Suppressor macrophage treated with lipopolysaccharide for 4 hours (primary cell): ENCODE measurements at places on chromosomes 12 and 14.

- DNase-seq: no peak
Measured at GRCh38 chr12:107560165-107560898, 125.3 kb upstream of the PWP1 start.

DNA sequence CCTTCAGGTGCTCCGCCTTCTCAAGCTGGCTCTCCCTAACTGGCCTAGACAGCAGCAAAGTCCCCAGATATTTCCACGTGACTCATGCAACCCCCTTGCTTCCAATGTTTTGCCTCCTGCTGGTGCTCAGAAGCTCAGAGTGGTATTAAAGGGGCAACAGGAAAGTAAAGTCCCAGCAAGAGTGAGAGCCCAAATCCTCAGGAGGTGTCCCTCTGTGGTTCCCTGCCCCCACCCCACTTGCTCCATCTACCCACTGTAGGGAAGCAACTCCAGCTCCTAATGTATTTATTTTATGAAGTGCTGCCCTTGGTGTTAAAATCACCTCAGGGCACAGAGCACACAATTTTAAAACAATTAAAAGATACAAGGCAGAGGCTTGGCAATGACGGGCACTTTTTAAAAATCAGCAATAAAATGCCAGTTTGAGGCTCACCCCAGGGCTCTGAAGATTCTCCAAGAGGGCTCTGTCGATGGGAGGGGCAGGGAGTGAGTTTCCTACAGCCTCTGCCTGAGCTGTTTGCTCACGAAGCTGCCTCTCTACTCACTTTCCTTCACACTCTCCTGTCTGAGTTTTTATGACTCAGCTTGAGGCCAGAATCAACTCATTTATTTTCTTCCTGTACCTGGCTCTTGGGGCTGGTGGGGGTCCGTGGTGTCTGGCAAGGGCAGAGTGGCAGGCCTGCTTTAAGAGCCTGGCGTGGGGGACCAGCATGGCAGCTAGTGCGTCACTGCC, 81.9 kb upstream of the MAX start:
- DNase-seq: no peak

DNA sequence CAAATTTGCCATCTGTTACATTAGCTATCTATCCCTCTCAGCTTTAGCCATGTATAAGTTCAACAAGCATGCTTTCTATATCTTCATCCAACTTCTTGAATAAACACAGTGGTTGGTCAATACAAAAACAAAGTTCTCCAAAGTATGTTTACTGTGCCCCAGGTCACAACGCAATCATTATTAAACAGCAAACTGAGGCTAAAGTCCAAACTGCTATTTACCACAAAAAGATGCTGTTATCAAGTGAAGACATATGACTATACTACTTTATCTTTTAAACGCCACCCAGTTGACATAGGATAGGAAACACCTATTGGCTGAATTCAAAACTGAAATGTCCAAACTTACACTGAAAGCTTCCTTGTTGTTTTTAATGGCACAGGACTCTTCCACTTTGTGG, 11.7 kb downstream of the ZCCHC8 start:
- no peak for DNase-seq

GRCh38 chr12:70571705-70572268, 65.4 kb downstream of the PTPRB start:
- DNase-seq: no peak

DNA sequence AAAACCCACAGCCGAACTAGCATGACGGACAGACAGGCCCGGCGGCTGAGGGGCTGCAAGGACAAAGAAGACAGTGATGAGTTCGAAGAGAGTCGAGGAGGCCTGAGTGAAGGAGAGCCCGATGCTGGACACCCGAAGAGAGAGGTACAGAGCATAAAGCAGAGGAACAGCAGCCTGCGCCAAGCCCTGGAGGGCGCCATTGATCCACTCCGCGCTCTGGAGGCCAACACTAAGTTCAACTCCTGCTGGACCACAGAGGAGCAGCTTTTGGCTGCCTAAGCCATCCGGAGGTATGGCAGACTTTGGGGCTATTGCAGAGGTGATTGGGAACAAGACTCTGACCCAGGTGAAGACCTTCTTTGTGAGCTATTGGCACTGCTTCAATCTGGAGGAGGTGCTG, 7.8 kb upstream of the PLXNC1 start:
- DNase-seq: no peak

GRCh38 chr12:65845751-65846537, 21.7 kb downstream of the HMGA2 start:
- DNase-seq: no peak

- no peak for DNase-seq
Measured at GRCh38 chr14:31657917-31658316, 96.7 kb downstream of the NUBPL start.

DNA sequence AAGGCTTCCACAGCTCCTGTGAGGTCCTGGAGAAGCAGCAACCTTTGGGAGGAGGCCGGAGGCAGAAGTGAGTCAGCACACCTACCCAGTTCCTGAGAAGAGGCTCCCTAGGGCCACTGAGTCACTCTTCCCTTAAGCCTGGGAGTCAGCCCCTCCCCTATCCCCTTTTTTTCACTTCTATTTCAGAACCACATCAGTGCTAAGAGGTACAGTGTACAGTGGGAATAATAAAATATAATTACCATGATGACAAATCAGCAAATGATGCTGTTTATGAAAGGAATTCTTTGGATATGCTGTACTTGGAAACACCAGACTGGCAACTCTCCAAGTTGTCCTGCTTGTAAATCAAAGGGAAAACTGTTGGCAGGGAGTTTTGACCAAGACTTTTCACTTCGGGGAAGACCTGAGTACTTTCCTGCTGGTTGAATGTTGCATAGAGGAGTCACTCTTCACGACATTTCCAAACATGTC, 7.8 kb upstream of the TBPL2 start:
- peak; percentile 19 for DNase-seq

DNA sequence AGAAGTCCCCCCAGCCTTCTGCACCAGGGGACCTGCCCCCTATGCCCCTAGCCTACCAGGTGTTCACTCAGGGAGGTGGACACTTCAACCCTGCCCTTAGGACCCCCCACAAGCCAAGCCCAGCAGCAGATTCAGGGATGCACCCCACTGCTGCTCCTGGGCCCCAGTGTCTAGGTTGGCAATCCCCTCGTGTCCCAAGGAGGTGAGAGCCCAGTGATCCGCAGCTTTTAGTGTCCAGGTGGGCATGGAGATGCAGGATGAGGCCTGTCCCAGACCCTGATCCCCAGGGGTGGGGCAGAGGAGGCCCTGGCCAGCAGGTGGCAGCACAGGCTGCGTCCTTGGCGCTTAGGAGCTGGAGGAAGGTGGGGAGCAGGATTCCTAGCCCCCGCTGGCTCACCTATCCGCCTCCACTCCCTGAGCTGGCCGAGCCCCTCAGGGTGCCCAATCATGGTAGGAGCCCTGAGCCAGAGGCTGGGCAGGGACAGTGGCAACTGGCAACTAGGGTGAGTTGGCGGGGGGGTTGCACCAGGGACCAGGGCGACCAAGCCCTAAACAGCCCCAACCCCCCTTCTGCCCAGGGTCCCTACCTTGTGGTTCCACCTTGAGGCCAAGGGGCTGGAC, 4.1 kb downstream of the CKB start:
- DNase-seq: peak; percentile 54

DNA sequence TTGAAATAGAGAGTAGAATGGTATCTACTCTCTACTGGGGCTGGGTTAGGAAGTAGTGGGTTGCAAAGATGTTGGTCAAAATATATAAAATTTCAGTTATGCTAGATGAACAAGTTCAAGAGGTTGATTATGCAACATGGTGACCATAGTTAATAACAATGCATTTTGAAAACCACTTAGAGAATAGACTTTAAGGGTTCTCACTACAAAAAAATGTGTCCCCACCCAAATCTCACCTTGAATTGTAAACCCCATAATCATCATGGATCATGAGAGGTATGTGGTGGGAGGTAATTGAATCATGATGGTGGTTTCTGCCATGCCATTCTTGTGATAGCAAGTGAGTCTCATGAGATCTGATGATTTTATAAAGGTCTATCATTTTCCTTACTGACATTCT, 94.0 kb downstream of the C12orf50 start:
- no peak for DNase-seq

- no peak for DNase-seq
Measured at GRCh38 chr12:2054091-2055018, 1.6 kb downstream of the CACNA1C start.

DNA sequence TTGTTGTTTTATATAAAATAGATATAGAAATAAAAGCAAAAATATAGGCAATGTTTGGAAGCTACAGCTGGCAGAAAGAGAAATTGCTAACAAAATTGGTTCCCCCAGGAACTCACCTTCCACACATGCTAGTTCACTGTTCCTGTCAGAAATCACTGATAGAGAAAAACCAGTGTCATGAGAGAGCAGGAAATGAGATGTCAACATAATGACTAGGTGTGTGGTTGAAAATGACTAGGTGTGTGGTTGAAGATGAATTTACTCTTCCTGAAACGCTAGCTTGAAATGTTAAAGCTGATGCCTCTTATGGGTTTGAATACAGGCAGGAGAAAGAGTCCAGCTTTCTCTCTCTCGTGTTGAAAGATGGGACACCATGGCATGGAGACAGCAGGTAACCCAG, 216.3 kb downstream of the C12orf42 start:
- DNase-seq: no peak

- DNase-seq: no peak
Measured at GRCh38 chr14:44945264-44945663, 16.5 kb downstream of the KLHL28 start.

- DNase-seq: no peak
Measured at GRCh38 chr12:48862760-48863159, 2.9 kb downstream of the RND1 start.

DNA sequence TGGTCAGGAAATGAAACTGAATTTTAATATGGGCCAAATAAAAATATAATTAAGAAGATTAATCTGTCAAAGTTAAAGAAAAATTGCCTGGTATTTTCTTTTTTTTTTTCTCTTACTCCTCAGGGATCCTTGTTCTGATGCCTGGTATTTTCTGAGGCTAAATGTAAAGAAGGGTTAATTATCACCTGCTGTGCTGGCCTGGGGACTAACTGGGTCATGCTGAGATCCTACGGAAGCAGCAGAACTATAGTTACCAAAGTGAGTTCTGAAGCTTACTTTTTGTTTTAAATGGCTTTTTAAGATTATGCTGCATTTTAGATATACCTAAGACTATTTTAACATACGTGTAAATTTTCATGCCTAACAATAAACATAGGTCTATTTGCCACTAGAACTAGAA, 23.3 kb downstream of the ZC2HC1C start:
- DNase-seq: no peak

GRCh38 chr12:105852496-105852895, 286.3 kb downstream of the NUAK1 start:
- DNase-seq: no peak
